ENCODE measurements at places on chromosomes 3 and 15. TPM values are rescaled to one million over a fixed set of nuclear protein-coding genes. Genes with fewer than 3 reads are reported as not detected.

The GRM2 gene
- 0.09 TPM for polyA plus RNA-seq

The CCR9 gene
- polyA plus RNA-seq: 0.03 TPM

DNA sequence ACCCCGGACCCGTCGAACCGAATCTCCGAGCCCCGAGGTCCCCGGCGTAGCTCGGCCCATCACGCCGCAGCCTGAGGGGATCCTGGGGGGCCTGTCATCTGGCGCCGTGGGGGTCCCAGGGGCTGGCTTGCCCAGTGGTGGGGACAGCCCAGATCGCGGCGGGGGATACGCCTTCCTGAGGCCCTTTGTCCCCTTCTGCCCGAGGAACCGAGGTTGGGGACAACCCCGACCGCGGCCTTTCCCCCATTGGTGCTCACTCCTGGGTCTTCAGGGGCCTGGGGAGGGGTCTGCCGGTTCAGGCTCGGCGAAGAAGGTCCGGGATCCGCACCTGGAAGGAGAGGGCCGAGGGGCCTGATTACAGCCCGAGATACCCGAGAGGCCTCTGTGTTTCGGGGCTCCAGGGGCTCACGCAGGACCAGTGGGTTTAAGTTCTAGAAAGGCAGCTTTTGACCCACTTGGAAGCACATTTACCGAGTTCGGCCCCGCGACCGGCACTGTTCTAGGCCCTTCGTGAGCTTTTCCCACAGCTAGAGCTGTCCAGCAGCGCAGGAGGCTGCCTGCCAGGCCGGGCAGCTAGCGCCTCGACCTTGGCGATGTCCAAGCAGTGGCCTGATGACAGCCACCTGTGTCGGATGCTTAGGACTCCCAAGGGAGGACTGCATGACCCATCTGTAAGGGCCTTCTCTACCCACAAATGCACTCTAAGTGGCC lies 504 bp downstream of the ABHD2 start:
- DNase-seq: peak; percentile 87

- DNase-seq: no peak
Observed at GRCh38 chr3:114450008-114450596, 156.3 kb downstream of the TIGIT start.

- no peak for DNase-seq
Observed at GRCh38 chr3:151974067-151974466, 100.6 kb downstream of the SUCNR1 start.

DNA sequence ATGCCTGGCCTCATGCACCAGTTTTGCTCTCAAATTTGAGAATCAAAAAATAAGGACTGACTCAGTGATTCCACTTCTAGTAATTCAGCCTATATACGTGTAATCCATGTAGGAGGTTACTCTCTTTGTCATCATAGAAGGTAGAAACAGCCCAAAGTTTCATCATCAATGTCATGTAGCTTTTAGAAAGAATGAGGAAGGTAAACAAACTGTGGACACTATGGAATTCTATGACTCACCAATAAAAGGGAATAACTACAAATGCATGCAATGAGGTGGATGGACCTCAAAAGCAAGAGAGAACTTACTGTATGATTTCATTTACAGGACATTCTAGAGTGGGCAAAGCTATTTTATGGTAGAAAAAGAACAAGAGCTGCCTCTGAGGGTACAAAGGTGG lies 93.2 kb upstream of the LRIG1 start:
- DNase-seq: no peak

Measured in psoas muscle (tissue), 8 donors.